ENCODE measurements at places on chromosomes 7 and 10.

GRCh38 chr7:84901366-84901765, 285.5 kb downstream of the SEMA3D start:
- no peak for DNase-seq

DNA sequence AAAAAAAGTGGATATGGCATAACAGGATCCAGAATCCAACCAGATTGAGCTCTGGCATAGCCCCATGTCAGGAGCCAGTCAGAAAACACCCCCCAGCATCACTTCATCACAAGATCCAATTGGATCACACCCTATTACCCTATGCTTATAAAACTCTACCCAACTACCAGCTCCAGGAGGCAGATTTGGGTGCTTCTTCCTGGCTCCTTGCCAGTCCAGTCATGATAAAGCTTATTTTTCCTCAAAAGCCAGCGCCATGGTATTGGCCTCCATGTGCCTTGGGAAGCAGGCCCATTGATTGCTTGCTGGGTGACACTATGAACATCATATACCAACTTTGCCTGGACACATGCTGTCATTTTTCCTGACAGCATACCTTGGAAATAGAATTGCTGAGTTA, 281.4 kb upstream of the MKLN1 start:
- no peak for DNase-seq

DNA sequence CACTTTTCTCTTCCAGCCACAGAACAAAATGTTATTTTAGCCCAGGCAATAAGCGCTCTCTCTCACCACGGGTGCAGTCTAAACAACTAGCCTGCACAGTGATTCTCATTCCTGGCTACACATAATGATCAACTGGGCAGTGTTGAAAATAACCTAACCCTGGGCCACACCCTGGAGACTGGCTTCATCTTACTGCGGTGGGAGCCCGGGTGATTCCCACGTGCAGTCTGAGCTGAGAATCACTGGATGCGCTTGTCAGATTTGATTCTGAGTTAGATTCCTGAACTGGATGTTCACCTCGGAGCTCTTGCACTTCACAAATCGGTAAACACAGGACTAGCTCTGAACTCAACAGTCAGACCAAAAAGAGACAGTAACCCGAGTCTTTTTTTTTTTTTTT, 14.9 kb downstream of the ZC3HAV1 start:
- no peak for DNase-seq

DNA sequence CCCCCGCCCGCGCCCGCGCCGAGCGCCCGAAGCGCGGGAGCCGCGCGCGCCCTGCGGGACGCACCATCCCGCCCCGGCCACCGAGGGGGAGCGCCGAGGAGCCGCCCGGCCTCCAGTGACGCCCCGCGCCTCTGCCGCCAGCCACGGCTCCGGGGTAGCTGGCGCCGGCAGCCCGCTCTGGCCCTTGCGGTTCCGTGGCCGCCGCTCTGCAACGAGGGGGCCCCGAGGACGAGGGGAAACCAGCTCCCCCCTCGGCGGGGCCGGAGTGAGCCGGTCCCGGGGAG, at the start of gene PAXIP1:
Gene PAXIP1 (minus strand): TSS at position 33 of the 284 bp plus-strand sequence. CDS start 195 bp downstream, outside the sequence.
- peak; percentile 45 for DNase-seq

GRCh38 chr7:50331564-50332208, 27.2 kb downstream of the IKZF1 start:
- DNase-seq: peak; percentile 86

DNA sequence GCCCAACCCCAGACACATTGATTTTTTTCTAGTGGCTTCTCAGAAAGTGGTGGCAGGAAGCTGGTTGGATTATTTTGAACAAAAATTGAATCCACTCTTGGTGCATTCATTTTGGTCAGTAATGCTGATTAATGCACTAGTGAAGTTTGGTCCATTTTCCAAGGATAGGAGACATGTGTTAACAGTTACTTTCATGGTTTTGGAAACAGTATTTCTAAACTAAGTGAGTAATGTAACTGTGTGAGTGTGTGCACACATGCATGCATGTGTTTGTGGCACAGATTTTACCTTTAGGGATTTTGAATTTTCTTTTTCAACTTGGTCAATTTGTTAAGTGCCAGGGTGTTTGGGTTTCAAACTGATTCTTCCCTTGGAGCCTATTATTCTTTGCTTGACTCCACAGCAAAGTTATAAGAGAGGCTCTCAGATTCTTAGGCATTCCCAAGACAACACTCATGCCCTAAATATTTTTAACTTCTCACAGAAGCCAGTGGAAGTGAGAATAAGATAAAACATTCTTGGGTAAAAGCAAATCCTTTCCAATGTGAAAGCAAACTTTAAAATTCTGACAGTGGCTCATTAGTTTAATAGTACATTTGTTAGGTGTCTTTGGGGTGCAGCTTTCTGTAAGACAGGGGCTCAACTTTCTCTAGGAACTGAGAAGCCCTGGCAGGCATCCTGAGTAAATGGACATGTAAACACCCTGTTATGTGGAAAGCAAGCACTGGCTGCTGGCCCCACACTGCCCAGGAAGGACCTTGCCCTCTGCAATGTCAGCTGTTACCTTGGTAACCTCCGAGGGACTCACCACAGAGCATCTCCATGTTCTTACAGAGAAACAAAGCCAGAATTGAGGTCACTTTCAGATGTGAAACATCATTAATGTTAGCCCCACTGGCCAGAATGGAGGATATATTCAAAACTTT, 68.4 kb downstream of the ASAH2B start:
- DNase-seq: no peak

DNA sequence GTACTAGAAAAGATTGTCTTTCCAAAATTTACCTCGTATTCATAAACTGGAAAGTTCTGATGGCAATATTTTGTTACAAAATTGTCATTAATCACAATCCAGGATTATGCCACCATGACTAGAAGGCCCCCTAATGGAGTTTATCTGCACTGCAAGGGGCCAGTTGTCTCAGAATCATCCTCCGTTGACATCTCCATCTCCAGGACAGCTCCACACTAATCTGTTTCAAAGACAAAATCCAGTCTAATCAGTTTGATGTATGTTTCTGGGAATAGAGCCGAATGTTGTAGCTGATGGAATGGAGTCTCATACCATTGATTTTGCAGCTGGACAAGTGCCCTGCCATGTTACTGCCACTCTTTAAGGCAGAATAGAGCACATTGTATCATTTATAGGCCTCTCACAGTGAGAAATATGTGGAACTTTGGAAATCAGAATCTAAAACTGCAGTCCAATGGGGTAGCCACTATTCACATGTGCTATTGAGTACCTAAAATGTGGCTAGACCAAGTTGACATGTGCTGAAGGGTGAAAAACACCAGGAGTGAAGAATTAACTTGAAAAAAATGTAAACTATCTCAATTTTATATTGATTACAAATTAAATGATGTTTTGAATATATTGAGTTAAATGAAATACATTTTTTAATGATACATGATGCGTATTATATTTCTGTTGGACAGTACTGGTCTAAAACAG, 38.3 kb upstream of the TOMM7 start:
- DNase-seq: peak; percentile 27

- no peak for DNase-seq
Measured at GRCh38 chr10:57017356-57018037, 656.4 kb upstream of the ZWINT start.

DNA sequence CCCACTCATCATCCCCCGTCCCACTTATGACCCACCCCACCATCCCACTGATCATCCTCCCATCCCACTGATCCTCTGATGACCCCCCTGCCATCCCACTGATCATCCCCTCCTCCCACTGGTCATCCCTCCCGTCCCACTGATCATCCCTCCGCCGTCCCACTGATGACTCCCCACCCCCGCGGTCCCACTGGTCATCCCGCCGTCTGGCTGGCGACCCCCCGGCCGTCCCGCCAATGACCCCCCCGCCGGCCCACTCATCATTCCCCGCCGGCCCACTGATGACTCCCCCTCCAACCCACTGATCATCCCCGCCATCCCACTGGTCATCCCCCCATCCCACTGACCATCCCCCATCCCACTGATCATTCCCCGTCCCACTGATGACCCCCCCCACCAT, 161.1 kb downstream of the GRM8 start:
- no peak for DNase-seq

DNA sequence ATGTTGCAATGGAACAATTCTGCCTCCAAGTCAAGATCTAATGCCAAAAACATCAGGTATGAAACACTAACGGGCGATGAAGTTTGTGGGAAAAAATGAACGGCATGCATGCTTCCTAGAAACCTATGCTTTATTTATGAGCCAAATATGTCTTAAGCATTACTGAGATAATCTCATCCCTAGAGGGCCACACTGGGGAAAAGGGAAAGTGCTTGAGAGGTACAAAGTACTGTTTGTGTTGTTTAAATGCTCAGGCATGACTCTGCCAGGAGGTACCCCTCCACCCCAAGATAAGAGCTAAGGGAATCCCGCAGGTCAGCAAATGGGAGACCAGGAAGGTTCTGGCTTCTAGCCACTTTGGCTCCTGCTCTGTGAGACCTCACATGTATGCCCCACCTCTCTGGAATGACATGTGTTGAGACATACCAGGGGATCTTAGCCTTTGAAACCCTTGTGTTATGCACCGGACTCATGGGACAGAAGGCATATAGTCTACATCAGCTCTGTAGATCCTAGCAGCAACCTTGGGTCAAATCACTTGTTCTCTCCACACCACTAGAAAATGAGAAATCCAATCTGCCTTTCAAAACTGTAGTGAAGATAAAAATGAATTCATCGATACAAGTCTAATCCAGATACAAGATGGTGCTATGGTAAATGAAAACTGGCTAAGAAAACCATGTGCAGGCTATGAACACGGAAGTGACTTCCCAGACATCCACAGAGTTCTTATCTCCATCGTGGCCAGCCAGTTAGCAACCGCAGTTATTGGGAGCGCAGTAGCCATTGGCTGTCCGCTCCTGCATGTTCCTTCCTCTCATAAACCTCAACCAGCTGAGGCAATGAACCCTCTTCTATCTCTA, 61.0 kb downstream of the CREB3L2 start:
- no peak for DNase-seq

DNA sequence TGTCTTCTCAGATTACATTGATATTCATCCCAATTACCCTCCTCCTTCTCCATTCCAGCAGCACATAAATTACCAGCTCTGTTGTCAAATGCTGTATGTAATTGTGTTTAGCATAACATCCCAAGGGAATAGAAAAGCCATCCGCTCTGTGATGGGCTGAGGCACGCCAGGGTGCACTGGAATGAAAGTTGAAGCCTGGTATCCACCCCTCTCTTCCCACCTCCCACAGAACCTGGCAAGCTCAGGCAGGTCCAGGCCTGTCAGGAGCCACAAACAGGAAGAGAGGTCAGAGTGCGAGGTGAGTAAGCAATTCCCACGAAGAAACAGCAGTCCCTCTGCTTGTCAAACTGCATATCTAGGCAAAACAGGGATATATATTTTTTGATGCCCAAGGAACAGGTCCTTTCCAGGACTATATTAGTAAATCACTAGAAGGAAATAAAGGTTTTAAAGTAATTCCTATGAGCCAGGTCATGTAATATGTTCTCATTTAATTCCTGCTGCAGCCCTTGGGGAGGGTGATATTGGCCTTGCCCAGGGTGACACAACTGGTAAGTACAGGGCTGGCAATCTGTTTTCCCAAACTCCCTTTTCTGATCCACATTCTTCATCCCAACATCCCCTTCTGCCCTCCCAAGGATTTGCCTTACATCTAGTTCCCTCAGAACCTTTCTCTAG, 155.6 kb upstream of the GHITM start:
- DNase-seq: no peak

DNA sequence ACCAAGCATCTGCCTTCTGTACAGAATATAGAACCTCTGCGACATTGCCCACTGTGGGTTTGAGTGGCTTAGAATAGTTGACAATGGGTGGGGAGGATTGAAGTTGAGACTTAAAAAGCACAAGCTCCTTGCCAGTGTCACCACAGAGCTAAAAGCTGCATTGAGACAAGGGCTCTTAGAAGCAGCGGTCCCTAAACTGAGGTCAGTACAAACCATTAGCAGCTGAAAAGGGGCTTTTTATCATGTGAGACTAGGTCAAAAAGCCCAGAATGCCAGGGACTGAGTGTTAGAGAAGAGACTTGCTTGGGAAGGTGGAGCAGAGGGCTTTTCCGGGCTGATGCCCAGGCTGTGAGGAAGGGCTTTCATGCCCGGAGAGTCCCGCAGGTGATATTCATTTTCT, 91.3 kb downstream of the POU6F2 start:
- DNase-seq: no peak

Measured in CD4-positive, alpha-beta T cell treated with Interleukin-4 for 4 hours (primary cell).